HCT116 (cell line): ENCODE measurements at places on chromosomes 3 and 15. TPM values are rescaled to one million over a fixed set of nuclear protein-coding genes. Genes with fewer than 3 reads are reported as not detected.

Gene AMIGO3
- total RNA-seq: 0.32 TPM

DNA sequence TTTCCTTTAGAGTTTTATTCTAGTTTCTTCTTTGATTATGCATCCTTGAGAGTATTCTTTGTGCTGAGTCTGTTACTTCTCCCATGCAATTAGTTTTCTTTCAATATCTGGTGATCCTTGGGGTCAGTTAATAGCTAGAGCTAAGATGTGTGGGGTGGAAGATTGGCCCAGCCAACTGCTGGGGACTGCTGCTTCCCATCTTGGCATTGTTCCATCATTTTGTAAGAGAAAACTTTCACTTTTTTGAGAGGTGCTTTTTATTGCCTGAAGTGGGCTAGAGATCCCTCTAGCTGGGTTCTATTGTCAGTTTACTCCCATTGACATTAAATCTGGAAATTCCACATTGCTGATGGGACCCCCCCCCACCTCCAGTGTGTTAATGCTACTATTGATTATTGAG is 15.4 kb downstream of the BCL2L10 start:
- no peak for DNase-seq

DNA sequence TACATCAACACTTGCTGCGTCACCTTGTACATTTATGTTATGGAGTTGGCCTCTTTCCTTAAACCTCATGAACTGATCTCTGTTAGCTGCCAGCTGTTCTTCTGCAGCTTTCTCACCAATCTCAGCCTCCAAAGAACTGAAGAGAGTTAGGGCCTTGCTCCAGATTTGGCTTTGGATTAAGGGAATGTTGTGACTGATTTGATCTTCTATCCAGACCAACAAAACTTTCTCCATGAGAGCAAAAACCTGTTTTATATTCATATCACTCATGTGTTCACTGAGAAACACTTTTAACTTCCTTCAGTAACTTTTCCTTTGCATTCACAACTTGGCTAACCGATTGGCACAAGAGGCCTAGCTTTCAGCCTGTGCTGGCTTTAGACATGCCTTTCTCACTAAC is 1156.0 kb upstream of the CADM2 start:
- no peak for DNase-seq

Gene PRSS50
- not detected for total RNA-seq

- DNase-seq: no peak
These were observed 436.2 kb upstream of the MDFIC2 start for GRCh38 chr3:70748593-70748992.
